Activated CD8-positive, alpha-beta memory T cell treated with anti-CD3 and anti-CD28 coated beads, Interleukin-2, amount 50 U/mL, for 4 hours (primary cell): ENCODE measurements at places on chromosomes 1 and 21.

- no peak for DNase-seq
Measured at GRCh38 chr1:6099787-6100765, 54.4 kb downstream of the KCNAB2 start.

DNA sequence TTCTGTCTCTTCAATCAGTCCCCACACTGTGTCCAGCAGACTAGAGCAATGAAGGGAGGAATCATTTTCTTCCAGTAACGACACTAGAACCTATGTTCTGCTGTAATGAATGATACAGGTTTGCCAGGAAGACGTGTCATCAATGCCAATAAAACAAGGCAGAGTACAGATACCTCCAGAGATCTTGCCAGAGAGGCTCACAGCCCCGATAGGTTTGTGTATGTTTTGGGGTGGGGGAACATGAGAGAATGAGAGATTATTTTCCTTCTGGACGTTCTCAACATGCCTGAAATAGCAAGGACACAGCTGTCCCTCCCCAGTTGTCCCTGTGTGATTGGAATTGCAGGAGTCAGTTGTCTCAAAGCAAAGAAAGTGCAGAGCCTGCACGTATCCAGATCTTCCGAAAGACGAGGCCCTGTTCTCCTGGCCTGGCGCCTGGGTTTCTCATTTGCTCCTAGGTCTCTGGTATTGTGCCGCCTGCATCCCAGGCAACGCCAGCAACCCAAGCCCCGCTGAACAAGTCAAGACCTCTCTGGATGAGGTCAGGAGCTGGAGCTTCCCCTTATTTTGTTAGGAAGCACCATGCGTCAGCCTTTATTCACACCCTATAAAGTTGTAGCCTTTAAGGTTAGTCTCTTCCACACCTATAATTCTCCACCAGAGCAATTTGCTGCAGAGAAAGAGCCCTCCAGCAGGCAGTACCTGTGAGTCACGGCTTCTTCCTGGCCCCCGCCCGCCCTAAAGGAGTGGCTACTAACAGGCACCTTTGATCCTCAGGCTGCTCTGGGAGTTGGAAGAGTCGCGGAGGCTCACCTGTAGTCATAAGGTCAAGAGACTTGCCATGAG is 130.5 kb downstream of the TOMM20 start:
- no peak for DNase-seq

- no peak for DNase-seq
Measured at GRCh38 chr1:116908820-116909511, 750 bp upstream of the PTGFRN start.

DNA sequence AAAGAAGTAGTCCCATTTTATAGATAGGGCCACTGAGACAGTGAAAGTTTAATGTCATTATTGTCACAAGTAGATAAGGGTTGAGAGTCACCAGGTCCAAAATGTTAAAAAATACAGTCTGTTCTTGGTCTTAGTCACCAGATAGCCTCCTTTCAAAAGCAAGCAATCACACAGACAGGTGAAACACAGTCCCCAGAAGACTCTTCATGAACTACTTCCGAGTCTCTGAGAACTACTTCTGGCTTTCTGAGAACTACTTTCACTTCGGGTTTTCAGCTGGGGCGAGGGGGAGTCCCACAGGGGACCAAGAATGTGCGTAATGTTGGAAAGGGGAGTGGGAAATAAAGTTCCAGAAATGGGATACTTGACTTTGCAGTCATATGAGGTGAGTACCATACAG is 143.2 kb downstream of the HHIPL2 start:
- no peak for DNase-seq
